ENCODE measurements at places on chromosomes 11 and 22.

GRCh38 chr11:17483505-17483904, 6.9 kb upstream of the ABCC8 start:
- no peak for DNase-seq

DNA sequence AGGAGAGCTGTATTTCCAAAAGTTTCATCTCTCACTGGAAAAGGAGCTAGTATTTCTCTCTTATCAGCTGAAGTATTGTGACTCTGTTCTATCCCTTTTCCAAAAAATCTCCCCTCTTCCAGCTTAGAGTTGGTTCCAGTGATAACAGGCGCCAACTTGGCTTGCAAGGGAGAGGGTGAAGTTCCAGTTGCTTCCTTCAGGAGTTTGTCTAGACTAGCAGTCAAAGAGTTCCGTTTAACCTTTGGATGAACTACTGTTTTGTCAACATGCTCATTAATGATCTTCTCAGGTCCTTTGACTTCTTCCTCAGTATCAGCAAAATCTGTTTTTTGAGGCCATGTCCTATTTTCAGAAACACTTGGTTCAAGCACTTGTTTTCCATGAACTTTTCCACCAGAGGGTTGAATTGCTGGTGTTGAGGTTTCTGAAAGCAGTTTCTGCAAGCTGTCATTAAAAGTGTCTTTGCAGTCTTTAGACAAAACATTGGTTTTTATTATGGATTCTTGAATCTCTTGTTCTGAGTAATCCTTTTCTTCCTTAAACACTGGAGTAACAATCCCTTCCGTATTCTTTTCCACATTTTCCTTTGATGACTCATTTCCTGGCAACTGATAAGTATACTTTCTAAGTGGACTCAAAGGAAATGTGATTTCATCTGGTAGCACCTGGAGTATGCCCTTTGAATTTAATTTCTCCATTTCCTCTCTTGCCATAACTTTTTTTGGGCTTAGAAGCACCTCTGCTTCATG, 39.7 kb upstream of the CCDC89 start:
- no peak for DNase-seq

DNA sequence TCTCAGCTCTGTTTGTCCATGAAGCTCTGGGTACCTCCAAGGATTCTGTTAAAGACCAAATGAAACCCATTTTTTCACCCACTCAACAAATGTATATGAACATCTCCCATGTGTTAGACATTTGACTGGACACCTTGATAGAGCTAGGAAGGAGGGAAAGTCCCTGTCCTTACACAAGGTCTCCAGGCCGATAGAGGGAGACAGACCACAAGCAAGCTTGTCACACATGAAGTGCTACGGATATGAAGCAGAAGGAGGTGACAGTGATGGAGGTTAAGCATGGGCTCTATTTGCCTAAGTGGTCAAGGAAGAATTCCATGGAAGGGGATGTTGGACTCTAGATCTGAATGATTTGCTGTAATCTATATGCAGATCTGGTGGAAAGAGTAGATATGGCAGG, 138.5 kb downstream of the MYO18B start:
- DNase-seq: no peak

DNA sequence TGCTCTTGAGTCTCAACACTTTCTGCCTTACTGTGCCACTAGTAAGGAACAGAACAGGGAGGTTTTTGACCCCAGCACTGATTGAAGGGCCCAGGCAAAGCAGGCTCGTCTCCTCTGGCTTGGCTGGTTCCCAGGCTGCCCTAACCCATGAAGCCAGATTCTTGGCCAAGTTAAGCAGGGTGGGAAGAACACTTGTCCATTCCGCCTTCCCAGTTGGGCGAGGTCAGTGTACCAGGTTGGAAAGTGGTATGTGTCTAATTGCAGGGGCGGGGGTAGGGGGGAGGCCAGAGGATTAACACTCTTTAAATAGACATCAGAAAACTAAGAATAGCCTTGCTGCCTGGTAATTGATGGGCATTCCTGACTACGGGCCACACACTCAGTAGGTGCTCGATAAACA, 14.4 kb downstream of the TIMP3 start:
- DNase-seq: no peak

DNA sequence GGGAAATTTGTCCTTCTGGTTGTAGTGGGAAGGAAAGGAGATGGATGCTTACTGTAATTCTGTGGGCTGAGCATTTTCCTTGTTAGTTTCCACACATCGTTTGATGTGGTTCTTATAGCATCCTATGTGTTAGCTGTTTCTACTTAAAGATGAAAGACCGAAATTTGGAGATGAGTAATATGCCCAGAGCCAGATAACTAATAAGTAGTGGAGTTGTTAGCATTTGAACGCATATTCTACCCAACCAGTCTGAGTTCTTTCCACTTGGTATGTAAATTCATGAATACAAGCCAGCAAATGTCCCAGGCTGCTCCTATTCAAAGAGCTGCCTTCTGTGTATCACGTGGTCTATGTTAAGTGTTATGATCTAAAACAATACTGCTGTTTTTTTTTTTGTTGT, 14.6 kb downstream of the SPECC1L start:
- DNase-seq: no peak

Measured in T-helper 2 cell (primary cell).